GM04503 (cell line): ENCODE measurements at places on chromosomes 12 and 14.

GRCh38 chr14:50210074-50210473 is 21.3 kb downstream of the SOS2 start:
- no peak for DNase-seq

GRCh38 chr14:53963320-53964227 is 6.9 kb upstream of the BMP4 start:
- no peak for DNase-seq

DNA sequence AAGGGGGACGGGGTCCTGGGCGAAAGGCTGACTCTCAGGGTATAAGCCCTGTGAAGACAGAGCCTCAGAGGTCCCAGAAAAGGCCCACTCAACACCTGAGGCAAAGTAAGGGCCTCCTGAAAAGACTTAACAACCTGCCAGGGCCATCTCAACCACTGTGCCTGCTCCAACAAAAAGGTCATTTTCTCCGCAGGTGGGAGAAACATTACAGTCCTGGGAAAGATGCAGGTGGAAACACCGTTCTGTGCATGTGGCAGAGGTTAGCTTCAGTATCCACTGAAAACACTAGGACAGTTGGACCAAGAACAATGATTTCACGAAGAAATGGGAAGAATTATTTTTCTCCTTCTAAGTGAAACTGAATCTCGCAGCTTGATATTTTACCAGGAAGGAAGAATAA is 50.9 kb downstream of the CCDC88C start:
- DNase-seq, result no peak

DNA sequence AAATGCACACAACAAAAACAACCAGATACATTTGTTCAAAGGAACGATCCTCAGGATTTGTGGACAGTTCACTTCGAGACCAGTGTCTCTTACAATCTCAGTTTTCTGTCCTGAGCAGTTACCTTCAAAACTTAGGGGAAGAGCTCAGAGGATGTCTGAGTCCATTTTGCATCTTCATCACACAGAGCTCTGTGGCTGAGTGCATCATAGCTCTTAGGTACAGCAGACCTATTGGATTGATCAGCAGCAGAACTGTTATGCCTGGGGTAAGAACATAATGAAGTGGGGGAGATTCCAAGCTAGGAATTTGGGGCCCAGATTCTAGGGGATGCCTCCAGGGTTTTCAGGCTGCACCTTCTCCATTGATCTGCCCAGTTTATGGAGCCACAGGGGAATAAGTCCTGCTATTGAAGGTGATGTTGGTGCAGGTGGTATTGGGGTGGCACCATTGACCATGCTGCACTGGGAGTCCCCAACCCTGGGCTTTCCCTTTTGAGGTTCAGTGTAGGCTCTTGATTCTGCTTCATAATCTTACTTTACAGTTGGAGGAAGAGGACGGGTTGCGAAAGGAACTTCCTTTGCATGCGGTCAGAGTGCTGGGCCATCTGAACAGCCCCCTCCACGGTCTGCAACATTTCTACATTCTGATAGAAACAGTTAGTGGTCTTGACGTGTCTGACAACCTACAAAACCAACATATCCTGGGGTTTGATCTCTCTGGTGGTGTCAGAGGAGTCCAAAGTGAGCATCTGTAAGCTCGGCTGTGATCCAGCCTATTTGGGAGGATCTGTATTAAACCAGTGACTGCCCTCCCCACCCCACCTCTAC is 112.8 kb downstream of the CHST11 start:
- DNase-seq, result no peak
